ENCODE measurements at places on chromosomes 1 and 21. TPM values are rescaled to one million over a fixed set of nuclear protein-coding genes. Genes with fewer than 3 reads are reported as not detected.

Gene CELSR2
- total RNA-seq = 1.5 TPM

Gene ADAMTS5
- total RNA-seq = 24.4 TPM

Gene RCSD1
- not detected for total RNA-seq

Gene CFHR3
- total RNA-seq = not detected

Gene APCS
- total RNA-seq = not detected

Gene OR10Z1
- not detected for total RNA-seq

Gene KRTAP20-4
- not detected for total RNA-seq

Gene GNAT2
- 0.28 TPM for total RNA-seq

Gene ARMH1
- total RNA-seq = 0.71 TPM
